ENCODE measurements at places on chromosomes 6 and 20.

GRCh38 chr6:44898296-44898930 lies 429.7 kb upstream of the RUNX2 start:
- no peak for DNase-seq

GRCh38 chr6:106802139-106802538 lies 172.4 kb downstream of the CD24 start:
- DNase-seq = no peak

DNA sequence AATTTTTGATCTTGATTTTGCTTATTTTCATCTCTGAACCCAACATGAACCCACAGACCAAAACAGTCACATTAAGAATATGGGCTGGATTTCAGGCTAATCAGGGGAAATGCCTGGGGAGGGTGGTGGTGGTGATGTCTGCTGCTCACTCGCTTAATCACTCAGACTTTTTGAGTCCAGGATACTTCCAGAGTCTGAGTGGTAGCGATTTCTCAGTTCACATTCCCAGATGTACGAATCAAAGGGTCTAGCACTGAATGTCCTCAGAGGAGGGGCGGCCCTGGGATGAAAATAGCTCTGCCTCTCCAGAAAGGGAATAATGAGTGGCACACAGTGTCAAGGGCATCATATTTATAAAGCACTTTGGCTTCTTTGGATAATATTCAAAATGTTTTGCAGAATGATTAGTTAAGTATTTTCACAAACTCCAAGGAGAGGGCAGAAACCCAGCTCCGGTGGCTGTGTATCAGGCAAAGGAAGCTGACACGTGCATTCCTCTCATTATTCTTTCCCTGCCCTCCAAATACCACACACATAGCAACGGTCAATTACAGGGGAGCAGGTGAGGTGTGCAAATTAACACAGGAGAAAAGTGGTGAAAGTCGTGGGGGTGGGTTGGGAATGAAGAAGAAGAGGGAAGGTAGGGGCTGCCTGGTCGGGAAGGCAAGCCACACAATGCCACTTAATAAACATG lies 345.2 kb upstream of the RSPO3 start:
- DNase-seq = no peak

DNA sequence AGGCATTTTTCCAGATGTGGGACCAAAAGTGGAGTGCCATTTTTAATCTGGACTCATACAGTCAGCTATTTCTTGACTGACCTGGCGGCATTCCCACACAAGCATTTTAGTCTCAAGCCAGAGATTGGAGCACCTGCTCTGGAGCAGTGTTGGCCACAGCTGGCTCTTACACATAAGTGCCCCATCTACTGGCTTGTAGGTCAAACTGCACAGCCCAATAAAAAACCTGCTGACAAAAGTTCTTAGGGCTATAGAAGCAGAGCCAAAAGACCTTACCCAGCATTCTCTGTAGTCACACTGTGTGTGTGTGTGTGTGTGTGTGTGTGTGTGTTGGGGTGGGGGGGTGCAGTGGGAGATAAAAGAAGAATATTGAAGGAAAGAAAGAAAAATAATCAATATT lies 38.6 kb upstream of the SENP6 start:
- DNase-seq = no peak

DNA sequence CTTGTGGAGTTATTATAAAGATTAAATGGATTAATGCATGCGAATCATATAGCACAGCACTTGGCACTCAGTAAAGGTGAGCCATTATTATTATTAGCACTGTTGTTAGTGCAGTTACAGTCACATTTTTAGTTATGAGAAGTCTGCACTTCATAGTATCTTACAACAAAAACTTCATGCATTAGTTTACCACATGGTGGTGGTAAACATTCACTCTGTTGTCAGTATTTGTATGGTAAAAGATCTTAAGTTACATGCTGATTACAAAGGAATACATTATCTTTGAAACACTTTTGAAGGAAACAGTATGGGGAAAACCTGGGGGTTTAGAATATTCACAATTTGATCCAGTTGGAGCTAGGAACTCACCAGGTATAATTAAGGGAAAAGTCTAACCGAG lies 20.8 kb downstream of the TMEM14A start:
- DNase-seq = no peak

DNA sequence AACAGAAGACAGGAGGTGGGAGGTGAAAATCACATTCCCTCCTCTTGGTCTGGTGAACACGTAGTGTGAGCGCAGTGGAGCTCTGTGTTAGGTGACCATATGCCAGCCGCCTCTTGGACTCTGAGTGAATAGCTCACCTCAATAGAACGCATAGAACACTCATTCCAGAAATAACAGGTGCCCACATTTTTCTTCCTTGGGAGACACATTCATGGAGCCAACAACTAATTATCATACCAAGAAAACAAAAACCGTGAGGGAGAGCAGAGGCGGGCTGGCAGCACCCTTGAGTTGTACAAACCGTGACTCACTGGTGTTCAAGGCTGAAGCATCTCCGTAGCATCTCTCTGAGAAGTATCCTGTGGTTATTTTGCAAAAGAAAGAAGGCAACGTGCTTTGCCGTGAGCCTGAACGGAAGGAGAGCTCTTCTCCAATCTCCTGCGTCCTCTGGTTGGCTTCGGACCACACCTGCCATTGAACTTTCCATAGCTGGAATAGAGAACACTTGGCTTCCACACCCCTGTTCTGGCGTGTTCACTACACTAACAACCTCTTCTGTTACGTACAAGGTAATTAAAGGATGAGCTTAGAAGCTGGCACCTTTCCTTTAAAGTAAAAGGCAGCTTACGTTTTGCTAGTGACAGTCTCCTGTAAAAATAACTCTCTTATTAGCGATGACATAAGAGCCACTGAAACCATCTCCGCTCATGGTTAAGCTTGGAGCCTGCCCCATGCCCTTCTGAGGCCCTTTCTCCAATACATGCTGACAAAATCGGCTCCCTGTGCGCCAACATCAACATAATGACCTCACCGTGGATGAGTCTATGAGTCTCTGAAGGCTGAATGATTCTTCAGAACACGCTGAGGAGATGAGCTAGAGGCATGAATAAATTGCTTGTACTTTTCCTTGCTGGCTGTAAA lies 30.2 kb upstream of the SGK1 start:
- DNase-seq = no peak

DNA sequence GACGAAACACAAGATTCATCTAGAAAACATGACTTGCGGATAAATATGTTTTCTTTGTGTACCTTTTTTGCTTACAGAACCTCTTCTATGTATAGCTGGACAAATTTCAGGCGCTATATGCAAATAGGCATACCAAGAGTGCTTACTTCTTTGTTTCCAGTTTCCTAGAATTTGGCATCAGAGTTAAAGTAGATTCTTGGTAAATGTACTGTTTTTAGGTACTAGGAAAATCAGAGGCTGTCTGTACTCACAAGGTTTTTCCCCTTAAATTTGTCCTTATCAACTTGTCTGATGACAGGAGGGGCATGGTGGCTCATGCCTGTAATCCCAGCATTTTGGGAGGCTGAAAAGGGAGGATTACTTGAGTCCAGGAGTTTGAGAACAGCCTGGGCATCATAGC lies 124.9 kb upstream of the TMEM170B start:
- DNase-seq = no peak

DNA sequence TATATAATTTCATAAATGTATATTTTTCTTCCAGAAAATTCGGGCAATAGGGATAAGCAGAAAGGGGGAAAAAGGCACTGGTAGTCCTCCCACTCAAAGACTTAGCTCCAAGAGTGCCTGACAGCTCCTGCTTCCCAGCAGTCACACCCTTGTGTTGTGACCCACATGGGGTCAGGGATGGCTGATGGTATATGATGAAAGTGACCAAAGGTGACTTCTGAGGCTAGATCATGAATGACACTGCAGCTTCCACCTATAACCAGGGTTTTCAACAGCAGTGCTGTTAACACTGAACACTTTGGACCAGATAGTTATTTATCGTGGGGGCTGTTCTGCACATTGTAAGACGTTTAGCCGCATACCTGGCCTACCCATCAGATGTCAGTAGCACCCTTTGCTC lies 22.3 kb downstream of the FAM50B start:
- no peak for DNase-seq

GRCh38 chr6:161137320-161137719 lies 136.5 kb downstream of the AGPAT4 start:
- no peak for DNase-seq

- no peak for DNase-seq
Observed at GRCh38 chr6:20933057-20933788, 399.0 kb downstream of the CDKAL1 start.

- DNase-seq = no peak
Observed at GRCh38 chr6:142235272-142235671, 66.5 kb upstream of the ADGRG6 start.

DNA sequence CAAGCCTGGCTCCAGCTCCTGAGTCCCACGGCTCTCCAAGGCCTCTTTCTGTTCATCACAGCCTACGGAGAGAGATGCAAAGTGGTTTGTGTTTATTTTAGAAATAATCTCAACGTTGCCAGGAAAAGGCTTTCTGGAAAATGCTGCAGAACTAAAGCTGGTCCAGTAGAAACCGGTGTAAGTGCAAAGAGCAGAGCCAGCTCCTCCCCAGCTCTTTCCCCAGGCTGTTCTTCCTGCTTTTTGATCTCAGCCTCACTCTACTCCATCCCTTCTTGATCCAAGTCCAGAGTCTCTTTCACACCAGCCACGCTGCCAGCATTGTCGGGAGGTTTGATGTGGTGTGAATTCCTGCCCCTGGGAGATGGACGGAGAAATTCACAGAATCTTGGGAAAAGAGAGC lies 69.8 kb downstream of the TMEM170B start:
- no peak for DNase-seq

DNA sequence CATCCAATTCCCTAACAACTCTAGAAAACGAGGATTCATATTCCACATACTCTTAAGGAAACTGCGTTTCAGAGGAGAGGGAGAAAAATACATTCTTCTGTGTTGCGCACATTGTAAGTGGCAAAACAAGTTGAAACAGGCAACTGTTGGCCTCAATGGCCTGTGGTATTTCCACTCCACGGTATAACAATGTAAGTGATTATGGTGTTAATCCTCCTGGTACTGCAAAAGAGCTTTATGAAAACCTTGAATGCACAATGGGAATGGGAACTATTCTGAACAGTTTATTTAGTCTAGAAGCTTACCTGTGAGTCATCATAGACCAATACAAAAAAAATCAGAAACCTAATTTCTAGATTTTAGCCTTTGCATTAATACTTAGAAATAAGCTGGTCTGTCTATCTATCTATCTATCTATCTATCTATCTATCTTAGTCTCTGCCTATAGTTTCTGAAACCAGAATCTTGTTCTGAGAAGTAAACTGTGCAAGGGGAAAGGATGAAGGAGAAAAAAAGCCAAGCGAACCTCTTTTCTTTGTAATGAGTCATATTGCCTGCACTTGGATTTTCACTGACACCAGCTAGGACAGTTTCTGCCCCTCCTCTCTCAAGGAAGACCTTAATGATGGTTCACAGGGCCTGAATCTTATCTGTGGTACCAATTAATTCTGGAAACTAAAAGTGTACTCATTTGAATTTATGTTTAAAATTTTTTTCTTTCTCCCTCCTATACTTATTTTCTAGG lies 101.5 kb downstream of the RNF144B start:
- no peak for DNase-seq

GRCh38 chr20:5969348-5969935 lies 19.0 kb downstream of the MCM8 start:
- DNase-seq = no peak

DNA sequence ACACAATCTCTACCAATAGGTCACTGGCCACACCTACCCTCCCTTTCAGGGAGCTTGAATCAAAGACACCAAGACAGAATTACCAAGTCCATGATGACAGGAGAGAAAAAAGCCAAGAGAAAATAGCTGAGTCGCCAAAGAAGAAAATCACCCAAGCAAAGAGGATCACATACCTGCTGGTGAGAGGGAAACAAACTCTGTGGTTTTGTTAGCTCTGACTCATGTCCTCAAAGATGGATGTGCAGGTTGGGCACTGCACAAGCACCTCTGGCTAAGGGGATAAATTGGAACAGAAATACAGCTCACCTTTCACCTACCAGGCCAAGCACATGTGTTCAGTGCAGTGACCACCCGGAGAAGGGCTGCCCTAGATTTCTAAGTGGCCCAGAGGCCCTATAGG lies 114.8 kb downstream of the TFAP2A start:
- no peak for DNase-seq

DNA sequence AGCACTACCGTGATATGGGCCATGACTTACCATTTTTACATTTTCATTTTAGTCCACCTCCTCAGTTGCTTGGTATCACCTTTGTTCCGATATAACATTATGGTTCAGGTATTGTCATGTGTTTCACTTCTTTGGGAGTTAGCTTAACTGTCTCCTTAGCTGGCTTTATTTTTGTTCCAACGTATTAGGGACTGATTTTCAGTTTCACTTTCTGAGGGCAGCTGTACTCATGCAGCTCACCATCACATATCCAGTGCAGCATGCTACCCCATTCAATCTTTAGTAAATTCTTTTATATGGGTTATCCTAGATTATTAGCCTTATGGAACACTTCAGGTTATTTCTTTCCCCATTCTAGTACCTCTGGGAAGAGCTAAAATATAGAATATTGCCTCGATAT lies 362.2 kb upstream of the IRAK1BP1 start:
- no peak for DNase-seq

Measured in activated T-cell treated with anti-CD3 and anti-CD28 coated beads for 4 hours (primary cell).